ENCODE measurements at places on chromosomes 13 and 19. TPM values are rescaled to one million over a fixed set of nuclear protein-coding genes. Genes with fewer than 3 reads are reported as not detected.

URAD gene
- not detected for total RNA-seq

PALM3 gene
- not detected for total RNA-seq

STOML3 gene
- total RNA-seq, result not detected

CFAP97D2 gene
- total RNA-seq, result not detected

TPTE2 gene
- not detected for total RNA-seq

PHLDB3 gene
- 14.0 TPM for total RNA-seq

HIPK4 gene
- total RNA-seq, result 0.19 TPM

GRIN2D gene
- total RNA-seq, result 0.08 TPM

DNA sequence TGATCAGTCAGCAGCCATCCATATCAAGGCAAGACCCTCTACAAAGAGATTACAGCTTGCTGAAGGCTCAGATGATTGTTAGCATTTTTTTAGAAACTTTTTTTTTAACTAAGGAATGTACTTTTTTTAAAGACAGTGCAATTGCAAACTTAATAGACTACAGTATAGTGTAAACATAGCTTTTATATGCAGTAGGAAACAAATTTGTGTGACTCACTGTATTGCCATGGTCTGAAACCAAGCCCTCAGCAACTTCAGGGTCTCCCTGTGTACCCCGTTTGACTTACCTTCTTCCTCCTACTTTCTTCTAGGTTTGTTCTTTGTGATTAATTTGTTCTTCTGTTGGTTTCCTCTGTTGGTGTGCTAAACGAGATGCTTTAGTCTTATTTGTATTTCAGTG, 93.0 kb upstream of the TEX29 start:
- no peak for ATAC-seq

- ATAC-seq, result no peak
Observed at GRCh38 chr13:109595471-109595870, 190.9 kb downstream of the IRS2 start.

DNA sequence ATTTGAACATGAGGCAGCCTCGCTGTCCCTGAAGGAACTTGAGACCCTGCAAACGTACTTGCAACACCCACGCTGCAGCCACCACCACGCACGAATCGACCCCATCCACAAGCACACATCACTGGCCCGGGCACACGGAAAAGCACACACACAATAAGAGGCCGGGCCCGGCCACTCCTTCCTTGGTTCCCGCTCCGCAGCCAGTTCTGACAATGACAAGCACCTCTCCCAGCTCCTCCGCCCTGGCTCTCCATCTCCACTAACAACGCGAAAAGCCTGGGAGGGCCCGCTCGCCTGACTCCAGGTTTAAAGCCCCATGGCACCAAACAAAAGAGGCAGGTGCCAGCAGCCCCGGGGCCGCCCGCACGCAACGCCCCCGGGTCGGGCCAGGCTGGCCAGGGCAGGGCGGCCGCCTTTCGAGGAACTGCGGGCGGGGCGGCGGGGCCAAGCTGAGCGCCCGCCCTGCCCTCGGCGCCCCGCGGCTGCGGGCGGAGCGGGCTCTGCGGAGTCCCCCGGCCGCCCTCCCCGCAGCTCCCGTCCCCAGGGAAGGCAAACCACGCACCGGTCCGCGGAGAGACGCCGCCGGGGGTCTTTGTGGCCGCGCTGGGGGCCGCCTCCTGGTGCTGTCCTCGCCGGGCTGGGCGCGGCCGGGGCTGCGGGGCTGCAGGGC, 495 bp downstream of the DCLK1 start:
- peak; percentile 42 for ATAC-seq

DNA sequence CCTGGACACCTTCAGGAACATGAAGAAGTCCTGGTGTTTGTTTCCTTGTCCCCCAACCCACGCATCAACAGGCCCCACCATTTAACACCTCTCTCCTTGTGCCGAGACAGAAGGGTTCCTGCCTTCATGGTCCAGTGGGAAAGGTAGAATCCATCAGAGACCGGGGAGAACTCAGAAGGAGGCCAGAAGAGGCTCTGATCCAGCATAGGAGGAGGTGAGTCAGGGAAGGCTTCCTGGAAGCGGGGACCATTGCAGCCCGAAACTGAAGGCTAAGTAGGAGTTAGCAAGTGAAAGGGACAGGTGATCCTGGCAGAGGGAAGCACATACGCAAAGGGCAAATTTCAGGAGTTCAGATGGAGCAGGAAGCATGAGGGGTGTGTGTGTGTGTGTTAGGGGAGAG, 484 bp downstream of the ICAM3 start:
- ATAC-seq, result no peak

- ATAC-seq, result no peak
Observed at GRCh38 chr19:16627193-16627927, 644 bp downstream of the MED26 start.

DNA sequence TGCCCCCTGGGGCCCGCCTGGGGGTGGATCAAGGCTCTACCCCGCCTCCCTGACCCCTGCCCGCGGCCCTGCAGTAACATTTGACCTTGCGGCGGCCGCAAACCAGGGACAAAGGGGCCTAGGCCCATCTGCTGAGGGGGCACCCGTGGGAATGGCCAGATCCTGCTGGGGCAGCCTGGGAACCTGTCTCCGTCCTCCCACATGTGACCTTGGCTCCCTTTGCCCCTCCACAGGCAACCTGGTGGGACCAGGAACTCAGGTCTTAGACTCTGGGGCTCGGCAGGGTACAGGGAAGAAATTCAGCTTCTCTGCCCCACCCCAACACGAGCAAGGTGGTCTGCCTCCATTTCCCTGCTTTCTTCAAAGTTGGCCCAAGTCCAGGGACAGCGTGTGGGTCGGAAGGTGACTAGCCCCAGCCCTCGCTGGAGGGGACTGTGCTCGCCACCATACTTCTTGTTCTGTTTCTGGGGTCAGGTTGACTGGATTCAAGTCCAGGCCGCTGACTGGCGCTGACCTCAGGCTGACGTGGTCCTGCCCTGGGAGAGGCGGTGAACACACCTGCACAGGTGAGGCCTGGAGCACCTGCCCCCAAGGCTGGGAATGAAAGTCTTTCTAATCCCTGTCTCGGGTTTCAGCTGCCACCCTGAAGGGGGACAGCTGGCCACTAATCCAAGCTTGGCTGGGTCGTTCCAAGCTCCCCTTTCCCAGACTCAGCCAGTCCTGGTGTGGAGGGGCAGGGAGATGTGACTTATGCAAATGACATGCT, 2.5 kb upstream of the NR2F6 start:
- ATAC-seq, result no peak

GRCh38 chr13:107374038-107374437, 806.1 kb upstream of the ARGLU1 start:
- ATAC-seq, result no peak

GRCh38 chr13:34637138-34637537, 304.9 kb upstream of the NBEA start:
- ATAC-seq, result no peak

GRCh38 chr19:30978639-30979038, 370.6 kb downstream of the TSHZ3 start:
- ATAC-seq, result no peak

All from gastroesophageal sphincter (tissue), 4 donors.